Peyer's patch (tissue), 4 donors: ENCODE measurements at places on chromosomes 7 and 10.

DNA sequence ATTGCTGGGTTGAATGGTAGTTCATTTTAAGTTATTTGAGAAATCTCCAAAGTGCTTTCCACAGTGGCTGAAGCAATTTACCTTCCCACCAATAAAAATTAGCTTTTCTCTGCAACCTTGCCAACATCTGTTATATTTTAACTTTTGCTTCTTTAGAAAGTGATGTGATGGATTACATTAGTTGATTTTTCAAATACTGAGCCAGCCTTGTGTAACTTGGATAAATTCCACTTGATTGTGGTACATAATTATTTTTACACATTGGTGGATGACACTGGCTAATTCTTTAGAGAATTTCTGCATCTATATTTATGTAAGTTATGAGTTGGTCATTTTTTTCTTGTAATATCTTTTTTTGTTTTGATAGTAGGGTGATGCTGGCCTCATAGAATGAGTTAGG, 634.1 kb downstream of the GALNT17 start:
- DNase-seq: no peak

DNA sequence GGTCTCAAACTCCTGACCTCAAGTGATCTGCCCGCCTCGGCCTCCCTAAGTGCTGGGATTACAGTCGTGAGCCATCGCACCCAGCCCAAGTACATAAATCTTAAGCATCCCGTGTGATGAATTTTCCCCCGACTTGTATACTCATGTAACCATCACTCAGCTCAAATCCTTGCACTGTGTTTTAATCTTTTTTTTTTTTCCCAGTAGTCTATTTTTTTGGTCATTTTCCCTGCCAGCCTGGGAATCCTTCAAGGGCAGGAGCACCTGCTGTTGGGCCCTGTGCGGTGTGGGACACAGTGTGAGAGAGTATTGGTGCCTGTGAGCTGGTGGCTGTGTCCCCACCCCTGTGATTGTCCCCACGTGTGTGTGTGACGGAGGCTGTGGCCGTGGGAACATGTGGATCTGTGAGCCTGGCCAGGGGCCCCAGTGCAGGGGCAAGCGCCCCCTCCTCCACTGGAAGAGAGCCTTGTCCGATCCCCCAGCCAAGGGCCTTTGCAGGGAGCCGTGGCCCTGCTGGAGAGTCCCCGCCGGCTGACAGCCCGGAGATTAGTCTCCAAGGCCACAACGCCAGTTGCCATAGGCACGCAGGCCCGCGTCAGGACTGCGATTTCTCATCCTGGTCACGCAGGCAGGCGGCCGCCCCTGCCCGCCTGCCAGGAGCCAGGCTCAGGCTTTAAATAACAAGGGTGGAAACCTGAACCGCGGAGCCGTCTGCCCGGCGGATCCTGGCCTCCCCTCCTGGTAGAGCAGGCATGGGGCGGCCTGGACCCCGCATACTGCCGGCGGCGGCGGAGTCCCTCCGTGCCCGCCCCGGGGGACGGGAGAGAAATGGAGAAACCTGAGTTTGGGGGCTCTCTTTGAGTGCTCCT, 26.5 kb downstream of the GTF2IRD1 start:
- DNase-seq: peak; percentile 82

GRCh38 chr7:118626739-118627138, 402.2 kb downstream of the ANKRD7 start:
- no peak for DNase-seq

DNA sequence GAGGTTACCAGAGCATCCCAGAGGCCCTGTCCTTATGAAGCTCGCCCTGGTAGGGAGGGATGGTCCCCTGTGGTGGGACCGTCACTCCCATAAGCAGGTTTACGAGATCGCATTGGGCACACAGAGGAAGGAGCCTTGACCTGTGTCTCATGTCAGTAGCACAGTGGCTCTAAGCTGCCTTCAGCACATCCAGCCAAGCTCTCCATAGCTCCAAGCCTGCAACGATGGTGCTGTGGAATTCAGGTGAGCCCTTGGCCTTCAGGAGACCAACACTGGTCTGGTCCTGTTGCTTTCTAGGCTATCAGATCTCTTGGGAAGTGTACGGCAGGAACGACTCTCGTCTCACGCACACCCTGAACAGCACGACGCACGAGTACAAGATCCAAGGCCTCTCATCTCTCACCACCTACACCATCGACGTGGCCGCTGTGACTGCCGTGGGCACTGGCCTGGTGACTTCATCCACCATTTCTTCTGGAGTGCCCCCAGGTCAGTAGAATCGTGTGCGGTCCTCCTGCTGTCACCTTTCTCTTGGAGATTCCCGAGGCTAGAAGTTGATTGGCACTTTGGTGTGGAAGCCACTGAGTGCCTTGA, 605.3 kb upstream of the FOXK1 start:
- no peak for DNase-seq

DNA sequence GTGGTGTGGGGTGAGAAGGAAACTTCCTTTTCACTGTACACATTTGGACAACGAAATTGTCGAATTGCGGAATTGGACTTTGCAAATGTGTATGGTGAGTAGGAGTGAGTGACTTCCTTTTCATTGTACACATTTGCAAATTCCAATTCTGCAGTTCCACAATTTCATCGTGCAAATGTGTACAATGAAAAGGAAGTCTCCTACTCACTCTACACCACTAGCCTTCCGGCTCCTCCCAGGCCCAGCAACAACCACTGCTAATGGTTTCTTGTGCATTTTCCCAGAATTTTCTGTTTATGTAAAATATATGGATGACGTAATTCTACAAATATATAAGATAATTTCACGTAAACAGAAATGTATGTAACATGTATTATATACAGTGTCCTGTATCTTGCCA, 118.5 kb downstream of the ARL4A start:
- DNase-seq: no peak

- no peak for DNase-seq
Measured at GRCh38 chr10:5545011-5545410, 20.2 kb downstream of the CALML3 start.

GRCh38 chr10:77286531-77287508, 350.8 kb downstream of the KCNMA1 start:
- no peak for DNase-seq

GRCh38 chr10:55631071-55631654, 729.9 kb downstream of the ZWINT start:
- peak; percentile 67 for DNase-seq

DNA sequence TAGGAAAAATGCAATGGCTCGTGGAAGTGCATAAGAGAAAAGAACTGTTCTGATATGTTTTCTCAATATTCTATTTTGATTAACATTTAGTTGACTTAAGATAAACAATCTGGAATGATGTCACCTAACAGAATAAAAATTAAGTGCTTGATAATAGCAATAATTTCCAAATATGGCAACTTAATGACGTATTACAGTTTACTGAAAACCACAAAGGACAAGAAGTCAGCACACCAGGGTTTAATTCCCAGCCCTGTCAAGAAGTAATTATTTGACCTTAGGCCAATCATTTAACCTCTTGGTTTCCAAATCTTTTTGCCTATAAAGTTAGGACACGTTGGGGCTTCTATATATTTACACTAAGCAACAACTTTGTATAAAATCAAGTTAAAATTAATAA, 95.7 kb downstream of the CABCOCO1 start:
- DNase-seq: no peak

GRCh38 chr7:81447351-81447952, 322.4 kb downstream of the HGF start:
- DNase-seq: no peak
